ENCODE measurements at places on chromosomes 7 and 10. TPM values are rescaled to one million over a fixed set of nuclear protein-coding genes. Genes with fewer than 3 reads are reported as not detected.

IL6 gene
- not detected for total RNA-seq

PPIF gene
- total RNA-seq = 17.0 TPM

LAMB4 gene
- total RNA-seq = 1.1 TPM

DMBT1 gene
- 0.08 TPM for total RNA-seq

MYPN gene
- 1.0 TPM for total RNA-seq

CALML5 gene
- not detected for total RNA-seq

WDFY4 gene
- total RNA-seq = not detected

OPN4 gene
- total RNA-seq = not detected

CRYGN gene
- total RNA-seq = not detected

NUTM2E gene
- total RNA-seq = 0.89 TPM

MSS51 gene
- total RNA-seq = 2.8 TPM

GRCh38 chr7:50679218-50680007 lies 103.3 kb downstream of the GRB10 start:
- no peak for DNase-seq

- DNase-seq = no peak
Observed at GRCh38 chr7:39810204-39810642, 139.8 kb upstream of the CDK13 start.

- no peak for DNase-seq
Observed at GRCh38 chr7:80207501-80207900, 72.9 kb downstream of the GNAI1 start.

DNA sequence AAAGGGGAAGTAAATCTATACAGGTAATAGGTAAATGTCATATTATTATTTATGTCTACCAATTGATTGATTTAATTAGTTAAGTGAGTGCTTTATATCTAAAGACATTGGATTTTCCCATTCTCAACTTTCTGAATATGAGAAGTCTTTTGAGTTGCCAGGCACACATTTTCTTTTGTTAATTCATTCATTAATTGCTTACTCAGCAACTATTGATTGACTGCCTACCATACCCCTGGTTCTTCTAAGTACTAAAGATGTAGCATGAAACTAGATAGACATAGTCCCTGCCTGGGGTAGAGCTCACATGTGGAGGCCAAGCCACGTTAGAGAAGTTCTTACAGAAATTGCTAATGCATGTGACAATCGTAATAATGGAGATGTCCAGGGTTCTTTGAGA lies 253.1 kb upstream of the LYZL1 start:
- no peak for DNase-seq

DNA sequence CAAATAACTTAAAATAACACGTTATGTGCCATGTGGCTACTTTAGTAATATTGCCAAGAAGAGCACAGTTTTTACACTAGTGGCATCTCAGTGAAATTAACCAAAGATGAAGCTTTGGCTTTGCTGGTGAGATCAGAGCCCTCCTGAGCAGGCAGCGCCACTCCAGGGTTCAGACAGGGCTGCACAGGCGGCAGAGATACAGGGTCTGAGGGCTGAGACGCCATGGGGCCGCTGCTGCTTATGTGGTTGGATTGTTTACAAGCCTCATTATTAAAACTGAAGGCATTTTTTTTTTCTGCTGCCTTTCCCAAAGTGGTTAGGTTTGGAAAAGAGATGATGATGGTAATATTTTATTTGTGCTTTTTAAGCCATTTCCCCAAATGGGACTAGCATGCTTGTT lies 68.8 kb upstream of the DNAJB6 start:
- no peak for DNase-seq

GRCh38 chr7:98091061-98091460 lies 15.6 kb upstream of the LMTK2 start:
- DNase-seq = no peak

GRCh38 chr10:24202181-24202570 lies 6.8 kb upstream of the KIAA1217 start:
- no peak for DNase-seq

DNA sequence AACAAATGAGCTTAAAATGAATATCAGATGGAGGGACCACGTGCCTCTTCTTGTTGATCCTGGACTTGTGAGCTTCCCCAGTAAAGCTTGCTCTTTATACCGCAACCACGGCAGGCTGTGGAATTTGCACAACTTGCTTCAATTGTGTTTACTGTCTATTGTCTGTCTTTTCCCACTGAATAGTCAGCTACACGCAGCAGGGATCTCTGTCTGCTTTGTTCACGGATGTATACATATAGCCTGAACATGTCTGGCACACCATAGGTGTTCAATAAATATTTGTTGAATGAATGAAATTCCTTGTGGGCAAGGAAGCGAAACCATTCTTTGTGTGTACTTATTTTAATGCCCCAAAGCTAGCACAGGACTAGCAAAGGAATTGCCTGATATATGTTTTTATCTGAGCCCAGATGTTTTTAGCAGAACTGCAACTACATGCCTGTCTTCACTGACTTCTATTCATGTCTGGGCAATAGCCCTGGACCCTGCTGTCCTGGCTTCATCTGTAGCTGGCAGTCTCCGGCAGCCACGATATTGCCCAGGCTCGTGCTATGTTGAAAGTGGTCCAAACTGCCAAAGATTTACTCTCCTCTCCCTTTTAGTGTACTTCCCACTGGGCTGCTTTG lies 29.9 kb upstream of the IFRD1 start:
- no peak for DNase-seq

DNA sequence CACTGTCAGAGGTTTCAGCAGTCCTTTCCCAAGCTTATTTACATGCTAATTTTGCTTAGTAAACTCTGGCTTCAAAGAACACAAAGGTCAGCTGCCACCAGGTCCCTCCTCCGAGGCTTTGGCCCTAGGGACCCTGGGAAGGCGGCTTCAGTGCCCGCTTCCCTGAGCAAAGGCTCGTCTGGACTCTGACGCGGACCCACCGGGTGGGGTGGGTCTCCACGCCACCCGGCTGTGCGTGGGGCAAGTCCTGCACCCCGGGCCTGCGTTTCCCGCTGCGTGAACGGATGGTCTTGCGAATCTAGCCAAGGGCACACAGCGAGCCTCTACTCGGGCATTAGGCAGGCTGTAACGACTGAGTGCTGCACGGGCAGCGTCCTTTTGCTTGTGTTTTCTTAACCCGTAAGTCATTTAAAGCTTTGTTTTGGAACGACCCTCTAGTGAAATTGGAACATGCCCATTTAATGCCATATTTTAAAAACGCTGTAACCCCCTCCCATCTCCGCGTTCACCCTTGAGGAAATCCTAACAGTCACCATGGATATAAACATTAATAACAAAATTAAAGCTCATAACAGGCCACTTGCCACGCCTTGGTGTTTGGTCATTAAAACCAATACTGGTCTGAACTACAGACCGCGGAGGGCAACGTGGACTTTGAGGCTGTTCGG lies 828 bp downstream of the BNIP3 start:
- DNase-seq = no peak

DNA sequence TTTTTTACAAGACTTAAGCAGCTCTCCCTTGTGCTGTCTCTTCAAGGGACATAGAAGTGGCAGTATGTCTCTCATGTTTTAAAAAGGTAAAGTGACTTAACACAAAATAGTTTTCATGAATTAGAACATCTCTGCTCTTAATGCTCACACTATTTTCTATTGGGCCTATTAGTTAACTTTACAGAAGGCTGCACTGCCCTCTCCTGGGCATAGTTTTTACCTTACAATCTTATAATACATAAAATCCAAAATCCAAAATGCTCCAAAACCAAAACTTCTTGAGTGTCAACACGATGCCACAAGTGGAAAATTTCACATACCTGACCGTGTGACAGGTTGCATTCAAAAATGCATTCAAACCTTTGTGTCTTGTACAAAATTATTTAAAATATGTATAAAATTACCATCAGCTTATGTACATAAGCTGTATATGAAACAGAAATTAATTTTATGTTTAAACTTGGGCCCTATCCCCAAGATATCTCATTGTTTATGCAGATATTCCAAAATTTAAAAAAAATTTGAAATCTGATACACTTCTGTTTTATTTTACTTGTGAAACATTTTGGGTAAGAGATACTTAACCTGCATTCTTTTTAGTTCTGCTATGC lies 25.8 kb downstream of the TES start:
- no peak for DNase-seq

All from osteocyte (in vitro differentiated cells).